GM06990 (cell line): ENCODE measurements at places on chromosomes 12 and 14.

- no peak for DNase-seq
Measured at GRCh38 chr12:2749580-2749979, 45.2 kb upstream of the FKBP4 start.

DNA sequence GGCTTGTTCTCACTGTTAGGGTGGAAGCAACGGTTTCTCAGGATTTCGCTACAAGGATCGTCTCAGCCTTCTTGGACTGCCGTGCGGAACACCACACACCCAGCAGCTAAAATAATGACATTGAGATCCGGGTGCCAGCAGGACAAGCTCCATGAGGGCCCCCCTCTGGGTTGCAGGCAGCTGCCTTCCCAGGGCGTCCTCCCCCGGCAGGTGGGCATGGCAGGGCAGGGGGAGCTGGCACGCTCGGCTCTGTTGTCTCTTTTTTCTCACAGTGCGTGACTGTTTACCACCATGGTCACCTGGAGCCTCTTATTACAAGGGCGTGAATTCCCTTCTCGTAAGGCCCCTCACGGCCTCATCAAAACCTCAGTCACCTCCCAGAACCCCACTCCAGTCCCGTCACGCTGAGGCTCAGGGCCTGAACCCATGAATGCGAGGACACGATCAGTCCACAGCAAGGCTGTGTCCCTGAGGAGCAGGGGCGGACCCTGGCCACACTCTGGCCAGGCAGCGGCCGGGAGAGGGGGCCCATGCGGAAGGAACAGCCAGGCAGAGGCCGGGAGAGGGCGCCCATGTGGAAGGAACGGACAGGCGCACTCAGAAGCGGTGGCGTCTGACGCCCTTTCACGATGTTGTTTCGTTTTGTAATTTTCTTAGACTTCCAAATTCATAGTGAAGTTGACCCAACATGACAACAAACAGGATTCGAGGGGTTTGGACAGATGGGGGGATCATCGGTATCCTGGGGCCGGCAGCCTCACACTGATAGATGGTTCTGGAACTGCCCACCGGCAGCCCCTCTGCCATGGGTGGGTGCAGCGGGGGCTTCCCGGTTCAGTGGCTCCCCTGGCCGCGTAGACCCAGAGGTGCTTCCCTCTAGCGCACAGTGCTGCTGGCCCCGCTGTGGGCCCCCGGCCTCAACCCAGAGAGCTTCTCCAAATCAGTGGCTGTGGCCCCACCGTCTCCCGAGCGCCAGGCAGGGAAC is 10.0 kb downstream of the LRCOL1 start:
- DNase-seq = no peak

DNA sequence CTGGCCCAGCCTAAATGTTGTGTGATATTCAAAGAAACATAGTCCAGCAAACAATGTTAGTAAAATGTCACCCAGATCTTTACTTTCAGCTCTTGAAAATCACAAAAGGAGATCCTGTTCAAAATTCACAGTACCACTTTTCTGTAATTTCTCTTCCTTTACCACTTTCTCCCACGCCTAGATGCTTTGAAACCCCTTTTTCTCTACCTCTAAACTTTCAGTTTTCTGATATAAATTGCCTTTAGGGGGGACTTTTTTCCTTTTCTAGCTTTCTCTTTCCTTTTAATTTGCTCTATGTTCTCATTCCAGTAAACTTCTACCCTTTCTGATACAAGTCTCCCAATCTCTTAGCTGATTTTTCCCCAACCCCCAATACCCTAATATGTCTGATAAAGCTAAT is 101.8 kb downstream of the LMO3 start:
- DNase-seq = no peak

GRCh38 chr12:54439096-54439495 is 20.0 kb upstream of the ITGA5 start:
- DNase-seq = no peak

- DNase-seq = no peak
Measured at GRCh38 chr14:57725399-57726077, 140.4 kb downstream of the SLC35F4 start.

GRCh38 chr12:95215949-95216348 is 1.3 kb downstream of the FGD6 start:
- no peak for DNase-seq
